Activated CD4-positive, CD25-positive, alpha-beta regulatory T cell (primary cell): ENCODE measurements at places on chromosomes 11 and 22.

DNA sequence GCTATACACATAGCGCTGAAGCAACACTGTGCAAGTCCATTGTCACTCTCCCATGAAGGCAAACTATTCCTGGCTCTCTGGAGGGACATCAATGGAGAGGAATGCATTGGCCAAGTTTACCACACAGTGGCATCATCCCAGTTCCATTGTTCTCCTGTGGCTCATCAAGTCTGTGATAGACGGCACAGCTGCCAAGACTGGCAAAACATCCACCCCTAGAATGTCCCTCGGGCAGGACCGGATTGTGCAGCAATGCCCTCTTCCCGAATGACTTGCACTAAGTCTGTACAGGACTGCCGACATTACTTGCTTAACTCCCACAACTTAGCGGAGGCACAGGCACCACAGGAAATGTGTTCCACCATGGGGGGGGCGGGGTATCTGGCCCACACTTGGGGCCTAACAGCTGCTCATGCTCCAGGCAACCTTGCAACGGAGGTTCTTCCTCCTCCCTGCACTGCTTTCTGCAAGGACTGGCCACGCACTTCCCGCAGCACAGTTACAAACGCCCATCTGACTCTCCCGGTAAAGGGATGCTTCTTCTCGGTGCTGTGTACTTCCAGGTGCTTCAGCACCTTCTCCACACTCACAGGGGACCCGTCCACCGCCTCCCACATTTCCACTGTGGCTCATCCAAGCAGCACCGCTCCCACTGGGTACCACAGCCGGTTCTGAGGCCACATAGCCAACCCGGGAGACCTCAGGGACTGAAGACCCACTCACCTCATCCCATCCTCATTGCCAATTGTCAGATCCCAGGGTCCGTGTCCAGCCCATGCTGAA, 1309.6 kb upstream of the RAG2 start:
- no peak for DNase-seq

- DNase-seq, result no peak
Measured at GRCh38 chr11:66721939-66722338, 7.1 kb downstream of the SPTBN2 start.

GRCh38 chr11:70505761-70506657, 107.7 kb downstream of the CTTN start:
- DNase-seq, result no peak

DNA sequence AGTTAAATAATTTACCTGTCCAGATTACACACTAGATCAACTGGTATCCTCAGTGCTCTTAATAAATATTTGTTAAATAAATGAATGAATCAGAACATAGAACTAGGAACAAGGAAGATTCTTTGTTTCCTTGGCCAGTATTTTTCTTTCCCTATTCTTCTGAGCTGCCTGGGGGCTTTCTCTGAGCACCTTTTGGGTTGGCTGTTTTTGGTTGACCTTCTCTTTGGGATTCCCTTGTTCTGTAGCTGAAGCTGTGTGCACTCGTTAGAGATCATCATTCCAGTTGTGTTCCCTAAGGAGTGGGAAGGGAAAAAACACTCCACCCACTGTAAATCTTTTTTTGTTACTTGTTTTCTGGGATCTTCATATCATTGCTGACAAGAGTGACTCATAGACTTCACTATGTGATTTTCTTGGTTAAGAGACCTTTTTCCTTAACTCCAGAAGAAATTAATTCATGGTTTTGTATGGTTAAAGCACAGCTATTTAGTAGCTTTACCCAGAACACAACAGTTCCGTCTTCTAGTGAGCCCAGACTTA, 84.3 kb downstream of the STIM1 start:
- DNase-seq, result no peak

DNA sequence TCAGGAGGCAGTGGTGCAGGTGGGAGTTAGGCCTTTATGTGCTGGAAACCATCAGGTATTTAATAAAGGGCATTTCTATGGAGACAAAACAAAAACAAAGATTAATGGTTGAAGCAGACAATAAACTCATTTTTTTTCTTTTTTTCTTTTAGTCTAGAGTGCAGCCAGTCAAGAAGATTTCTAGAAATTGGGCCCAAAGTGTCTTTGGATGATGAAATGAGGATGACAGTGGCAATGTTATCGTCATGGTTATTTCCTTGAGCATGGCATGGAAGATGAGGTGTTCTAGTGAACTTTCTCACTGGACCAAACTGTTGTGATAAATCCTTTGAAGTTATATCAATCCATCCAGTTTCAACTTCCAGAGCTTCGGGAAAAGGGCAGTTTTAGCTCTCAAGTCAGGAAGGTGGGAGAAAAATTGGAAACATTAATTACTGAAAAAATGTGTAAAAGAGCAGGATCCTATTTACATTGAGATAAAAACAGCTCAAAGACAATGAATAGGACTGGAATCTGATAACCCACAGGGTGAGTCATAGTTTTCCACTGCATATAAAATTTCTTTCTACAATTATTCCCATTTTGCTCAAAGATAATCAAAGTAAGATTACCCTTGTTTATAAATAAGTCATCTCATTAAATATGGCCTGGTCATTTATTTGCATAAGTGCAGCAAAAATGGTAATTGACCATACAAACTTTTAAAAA, 33.0 kb downstream of the PRR5L start:
- no peak for DNase-seq

DNA sequence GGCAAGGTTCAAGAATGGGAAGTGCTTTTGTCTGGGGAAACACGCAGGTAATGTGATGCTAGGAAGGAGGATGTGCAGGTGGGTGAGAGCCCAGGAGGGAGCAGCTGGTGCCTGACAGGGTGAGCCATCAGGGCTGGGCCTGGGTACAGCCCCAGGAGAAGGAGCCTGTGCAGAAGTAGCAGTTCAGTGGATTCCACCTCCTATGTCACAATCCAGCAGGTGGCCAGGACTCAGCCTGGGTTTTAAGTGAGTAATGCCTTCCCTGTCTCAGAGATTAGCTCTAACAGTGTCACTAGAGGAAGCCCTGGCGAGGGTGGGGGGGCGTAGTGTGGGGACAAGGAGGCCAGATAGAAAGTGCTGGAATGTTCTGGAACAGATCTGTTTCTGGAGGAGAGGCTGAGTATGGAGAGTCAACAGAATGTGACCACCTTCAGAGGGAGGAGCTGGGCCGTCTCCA, 8.1 kb downstream of the RIC8A start:
- no peak for DNase-seq

DNA sequence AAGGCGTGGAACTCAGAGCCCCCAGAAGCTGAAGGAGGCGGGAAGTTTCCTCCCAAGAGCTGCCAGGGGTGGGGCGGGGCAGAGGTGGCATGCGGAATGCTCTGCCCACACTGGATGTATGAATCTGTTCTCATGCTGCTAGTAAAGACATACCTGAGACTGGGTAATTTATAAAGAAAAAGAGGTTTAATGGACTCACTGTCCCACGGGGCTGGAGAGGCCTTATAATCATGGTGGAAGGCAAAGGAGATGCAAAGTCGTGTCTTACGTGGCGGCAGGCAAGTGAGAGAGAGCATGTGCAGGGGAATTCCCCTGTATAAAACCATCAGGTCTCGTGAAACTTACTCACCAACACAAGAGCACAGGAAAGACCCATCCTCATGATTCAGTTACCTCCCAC, 57.6 kb downstream of the SMIM38 start:
- DNase-seq, result no peak

GRCh38 chr11:102268985-102269470, 48.3 kb upstream of the BIRC3 start:
- DNase-seq, result no peak

DNA sequence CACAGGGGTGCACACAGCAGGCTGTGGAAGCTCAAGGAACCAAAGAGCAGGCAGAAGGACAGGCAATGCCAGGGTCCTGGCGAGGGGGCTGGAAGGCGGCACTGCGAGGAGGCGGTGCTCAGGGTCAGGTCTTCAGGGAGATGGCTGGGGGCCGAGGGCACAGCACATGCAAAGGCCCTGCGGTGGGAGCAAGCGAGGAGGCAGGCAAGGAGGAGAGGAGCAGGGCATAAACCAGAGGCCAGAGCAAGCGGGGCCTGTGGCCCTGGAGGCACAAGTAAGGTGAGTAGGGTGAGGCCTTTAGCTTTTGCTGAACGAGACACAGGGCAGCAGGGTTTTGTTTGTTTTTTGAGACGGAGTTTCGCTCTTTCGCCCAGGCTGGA, 126.9 kb downstream of the ARHGAP8 start:
- DNase-seq, result no peak

DNA sequence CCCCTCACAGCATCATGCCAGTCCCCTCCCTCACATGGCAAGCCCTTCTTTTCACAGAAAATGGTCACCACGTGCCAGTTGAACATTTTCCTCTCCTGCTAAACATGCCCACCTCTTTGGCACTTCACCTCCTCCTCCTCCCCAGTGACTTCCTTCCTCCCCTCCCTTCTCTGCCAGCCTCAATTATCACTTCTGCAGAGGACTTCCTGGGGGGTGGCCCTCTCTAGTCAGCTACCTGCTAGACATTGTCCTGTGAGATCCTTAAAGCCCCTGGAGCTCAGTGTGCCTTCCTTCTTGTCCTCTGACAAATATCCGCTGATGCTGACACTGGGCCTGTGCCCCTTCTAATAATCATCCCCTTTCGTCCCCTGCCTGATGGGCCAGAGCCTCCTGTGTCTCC, 43.2 kb upstream of the E2F8 start:
- DNase-seq, result no peak

DNA sequence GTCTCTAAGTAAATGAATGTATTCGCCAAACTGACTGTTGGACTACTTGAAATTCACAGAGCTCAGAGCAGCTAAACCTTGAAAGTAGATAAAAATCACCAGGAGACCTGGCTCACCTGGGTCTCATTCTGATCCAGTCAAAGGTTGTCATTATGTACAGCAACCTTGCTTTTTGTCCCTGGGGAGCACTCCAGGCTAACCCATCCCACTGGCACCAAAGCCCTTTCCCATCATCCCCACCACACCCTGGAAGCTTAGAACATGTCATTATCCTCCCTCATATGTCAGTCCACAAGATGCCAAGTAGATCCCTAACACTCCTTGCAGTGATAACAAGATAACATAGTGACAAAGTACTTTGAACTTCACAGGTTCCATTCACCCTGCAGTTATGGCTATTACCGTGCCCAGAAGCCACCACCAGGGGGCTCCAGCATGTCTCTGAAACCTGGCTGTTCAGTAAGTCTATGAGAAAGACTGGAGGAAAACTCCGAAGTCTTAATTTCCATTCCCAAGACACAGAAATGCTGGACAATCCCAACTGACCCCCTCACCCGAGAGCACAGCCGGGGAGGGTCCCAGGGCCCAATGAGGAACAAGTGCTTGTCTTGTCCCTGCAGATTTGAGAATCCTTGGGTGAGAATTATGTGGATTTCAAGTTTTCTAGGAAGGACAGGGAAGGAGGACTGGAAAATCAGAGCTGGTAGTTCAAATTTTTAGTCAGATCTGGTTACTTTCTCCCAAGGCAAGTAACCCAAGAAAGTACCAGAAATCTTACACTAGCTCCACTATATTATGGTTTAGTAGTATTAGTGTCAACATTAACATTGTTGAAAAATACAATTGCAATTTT, 43.0 kb upstream of the USP47 start:
- peak; percentile 39 for DNase-seq

- DNase-seq, result no peak
Measured at GRCh38 chr11:123473941-123474677, 44.0 kb downstream of the GRAMD1B start.

- DNase-seq, result no peak
Measured at GRCh38 chr22:22895776-22896445, 8.3 kb downstream of the IGLL5 start.

- no peak for DNase-seq
Measured at GRCh38 chr22:25120093-25120561, 79.5 kb upstream of the CRYBB3 start.

DNA sequence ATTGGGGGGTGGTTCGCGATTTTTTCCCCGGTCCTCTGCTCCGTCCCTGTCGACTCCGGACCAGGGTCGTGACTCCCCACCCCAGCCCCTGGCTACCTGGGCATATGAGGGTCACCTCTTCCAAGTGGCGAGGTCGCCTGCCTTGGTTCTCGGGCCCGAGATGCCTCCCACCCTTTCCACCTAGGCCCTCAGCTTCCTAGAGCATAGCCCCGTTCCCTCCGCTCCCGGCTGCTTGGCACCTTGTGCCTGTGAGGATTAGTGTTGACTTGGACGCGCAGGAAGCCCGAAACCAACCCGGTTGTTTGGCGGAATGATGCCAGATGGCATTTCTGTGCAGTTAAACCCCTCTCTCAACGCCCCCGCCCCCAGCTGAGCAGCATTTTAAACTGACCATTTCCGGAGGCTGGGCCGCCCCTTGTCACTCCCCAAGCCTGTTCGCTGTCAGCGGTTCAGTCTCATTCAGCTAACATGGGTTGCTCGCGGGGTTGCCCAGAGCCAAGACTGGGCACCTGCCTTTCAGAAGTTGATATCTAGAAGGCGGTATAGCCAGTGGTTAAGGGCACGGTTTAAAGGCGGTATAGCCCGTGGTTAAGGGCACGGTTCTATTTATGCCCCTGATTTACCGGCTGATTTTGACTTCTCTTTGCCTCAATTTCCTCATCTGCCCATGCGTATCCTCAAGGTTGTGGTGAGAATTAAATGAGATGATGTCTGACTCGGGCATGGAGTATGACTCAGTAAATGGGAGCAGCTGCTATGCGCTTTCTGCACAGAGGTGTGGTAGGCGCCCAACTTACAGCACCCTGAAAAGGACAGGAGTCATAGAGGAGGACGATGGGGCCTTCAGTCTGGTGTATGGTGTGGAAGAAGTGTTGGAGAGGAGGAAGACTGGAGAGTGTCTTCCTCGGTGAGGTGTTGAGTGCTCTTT, 639 bp downstream of the INCENP start:
- DNase-seq, result no peak

DNA sequence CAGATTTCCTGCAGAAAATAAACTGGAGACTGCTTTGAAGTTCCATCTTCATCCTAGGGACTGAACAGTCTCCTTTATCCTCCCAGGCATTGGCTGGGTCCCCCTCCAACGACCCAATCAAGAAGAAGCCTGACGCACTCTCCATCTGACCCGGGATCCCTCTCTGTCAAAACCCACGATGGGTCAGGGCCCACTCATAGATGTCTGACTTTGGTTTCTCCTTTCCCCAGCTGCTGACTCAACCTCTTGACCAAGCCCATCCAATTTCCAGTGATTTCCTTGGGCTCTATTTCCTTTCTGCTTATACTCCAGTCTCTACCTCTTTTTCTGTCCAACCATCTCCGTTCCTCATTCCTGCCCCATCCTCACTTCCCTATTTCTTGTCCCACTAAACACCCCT, 189.7 kb downstream of the MIAT start:
- no peak for DNase-seq

- DNase-seq, result no peak
Measured at GRCh38 chr11:119258983-119259382, 52.8 kb downstream of the CBL start.

- DNase-seq, result no peak
Measured at GRCh38 chr11:39678996-39679395, 1780.5 kb downstream of the LRRC4C start.

DNA sequence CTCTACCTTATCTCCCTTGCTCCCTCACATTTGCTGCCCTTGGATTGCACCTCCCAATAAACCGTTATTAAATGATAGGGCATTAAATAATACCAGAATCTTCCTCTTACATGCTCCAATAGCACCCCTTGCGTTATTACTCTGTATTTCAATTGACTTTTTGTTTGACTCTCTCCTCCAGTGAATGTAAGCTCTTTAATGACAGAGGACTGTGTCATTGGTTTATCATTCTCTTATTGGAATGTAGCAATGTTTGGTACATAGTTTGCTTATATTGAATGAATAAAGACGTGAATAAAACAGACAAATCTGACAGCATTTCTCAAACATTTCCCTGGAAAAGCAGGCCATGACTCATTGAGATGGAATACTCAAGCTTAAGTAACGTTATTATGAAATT, 8.7 kb upstream of the MPEG1 start:
- no peak for DNase-seq

- DNase-seq, result no peak
Measured at GRCh38 chr22:39989633-39990032, 5.1 kb upstream of the FAM83F start.

- no peak for DNase-seq
Measured at GRCh38 chr11:123100379-123101085, 38.6 kb upstream of the HSPA8 start.
